ENCODE measurements at places on chromosomes 3 and 15. TPM values are rescaled to one million over a fixed set of nuclear protein-coding genes. Genes with fewer than 3 reads are reported as not detected.

Gene GNB4
- total RNA-seq: 33.0 TPM

- H3K4me3 ChIP-seq: no peak overlapping the region
- no peaks in the 10 kb centered on the region for H3K27me3 ChIP-seq
- H3K36me3 ChIP-seq: no peaks in the 10 kb centered on the region
- H3K27ac ChIP-seq: no peak overlapping the region
These were observed 10.5 kb upstream of the PIK3CB start for GRCh38 chr3:138845181-138845601.

DNA sequence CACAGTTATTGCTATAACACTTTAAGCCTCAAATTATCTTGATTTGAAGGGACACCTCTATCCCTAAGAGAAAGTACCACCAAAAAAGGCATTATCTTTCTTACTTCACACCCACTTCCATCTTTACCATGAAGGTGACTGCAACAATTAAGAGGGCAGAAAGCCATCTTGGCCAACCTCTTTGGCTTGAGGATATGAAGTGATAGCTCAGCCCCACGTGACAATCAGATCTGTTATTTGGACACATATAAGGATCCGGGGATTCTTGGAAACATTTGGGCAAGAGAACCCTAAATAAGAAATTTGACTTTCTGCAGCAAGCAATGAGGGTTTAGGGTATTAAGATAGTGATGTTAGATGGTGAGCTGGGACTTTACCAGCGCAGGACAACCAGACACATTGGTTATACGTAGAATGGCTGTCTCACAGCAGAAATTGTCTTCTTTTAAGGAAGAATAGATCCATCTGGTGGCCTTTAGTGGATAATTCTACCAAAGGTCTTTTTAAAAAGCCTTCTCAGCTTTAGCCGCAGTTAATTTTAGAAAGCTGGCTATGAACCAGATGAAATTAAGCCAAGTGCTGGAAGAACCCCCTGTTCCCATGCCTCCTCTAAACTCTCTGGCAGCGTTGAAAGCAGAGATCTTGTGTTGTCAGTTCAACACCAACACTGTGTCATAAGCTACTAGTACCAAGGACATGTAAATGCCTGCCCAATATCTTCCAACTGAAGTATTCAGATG lies 12.3 kb downstream of the HCLS1 start:
- peaks cover 25% of the 10 kb centered on the region for H3K36me3 ChIP-seq
- H3K27ac ChIP-seq: no peak overlapping the region
- peak; percentile 23 for DNase-seq
- H3K4me1 ChIP-seq: no peaks in the 10 kb centered on the region
- H3K27me3 ChIP-seq: no peaks in the 10 kb centered on the region
- H3K4me3 ChIP-seq: no peak overlapping the region

DNA sequence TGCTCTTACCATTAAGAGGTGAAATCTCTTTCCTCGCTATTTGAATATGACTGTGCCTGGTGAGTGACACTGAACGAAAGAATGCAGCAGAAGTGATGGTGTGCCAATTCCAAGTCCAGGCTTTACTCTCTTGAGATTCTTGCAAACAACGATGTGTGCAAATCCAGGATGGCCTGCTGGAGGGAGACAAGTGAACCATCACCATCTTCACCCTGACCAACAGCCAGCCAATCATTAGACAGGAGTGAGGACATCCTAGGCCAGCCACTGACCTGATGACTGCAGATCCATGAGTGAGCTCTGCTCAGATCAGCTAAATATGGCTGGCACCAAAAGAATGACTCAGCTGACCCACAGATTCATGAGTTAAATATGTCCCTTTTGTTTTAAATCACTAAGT lies 878.0 kb downstream of the PDCD6IP start:
- no peaks in the 10 kb centered on the region for H3K36me3 ChIP-seq
- no peaks in the 10 kb centered on the region for H3K4me1 ChIP-seq
- no peak for DNase-seq
- no peaks in the 10 kb centered on the region for H3K27me3 ChIP-seq

DNA sequence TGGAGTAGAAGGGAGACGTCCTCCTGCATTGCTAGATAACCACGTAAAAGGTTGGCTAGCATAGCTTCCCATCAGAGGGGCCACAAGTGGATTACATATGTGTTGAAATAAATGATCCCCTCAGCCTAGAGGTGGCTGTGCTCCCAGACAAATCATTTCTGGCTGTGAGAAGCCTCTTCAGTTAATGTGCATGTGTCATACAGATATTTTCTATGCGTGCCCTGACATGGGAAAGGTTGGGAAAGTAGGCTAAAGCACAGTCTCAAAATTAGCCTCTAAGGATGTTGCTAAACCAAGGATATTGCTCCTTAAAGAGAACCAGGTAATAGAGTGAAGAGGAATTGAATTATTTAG lies 17.8 kb downstream of the USP3 start:
- no peaks in the 10 kb centered on the region for H3K36me3 ChIP-seq
- peaks cover 96% of the 10 kb centered on the region for H3K4me1 ChIP-seq
- H3K27me3 ChIP-seq: no peaks in the 10 kb centered on the region
- DNase-seq: no peak
- H3K4me3 ChIP-seq: no peak overlapping the region
- no peak overlapping the region for H3K27ac ChIP-seq

DNA sequence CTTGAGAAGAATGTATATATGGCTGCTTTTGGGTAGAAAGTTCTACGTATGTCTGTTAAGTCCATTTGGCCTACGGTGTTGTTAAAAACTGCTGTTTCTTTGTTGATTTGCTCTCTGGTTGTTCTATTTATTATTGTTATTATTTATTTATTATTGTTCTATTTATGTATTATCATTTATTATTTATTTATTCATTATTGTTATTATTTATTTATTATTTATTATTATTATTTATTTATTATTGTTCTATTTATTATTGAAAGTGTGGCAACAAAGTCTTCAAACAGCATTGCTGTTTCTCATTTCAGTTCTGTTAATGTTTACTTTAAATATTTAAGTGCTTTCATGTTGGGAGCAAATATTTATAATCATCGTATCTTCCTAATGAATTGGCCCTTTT lies 66.7 kb downstream of the SI start:
- H3K36me3 ChIP-seq: no peaks in the 10 kb centered on the region
- H3K4me1 ChIP-seq: no peaks in the 10 kb centered on the region
- H3K4me3 ChIP-seq: no peak overlapping the region
- DNase-seq: no peak

DNA sequence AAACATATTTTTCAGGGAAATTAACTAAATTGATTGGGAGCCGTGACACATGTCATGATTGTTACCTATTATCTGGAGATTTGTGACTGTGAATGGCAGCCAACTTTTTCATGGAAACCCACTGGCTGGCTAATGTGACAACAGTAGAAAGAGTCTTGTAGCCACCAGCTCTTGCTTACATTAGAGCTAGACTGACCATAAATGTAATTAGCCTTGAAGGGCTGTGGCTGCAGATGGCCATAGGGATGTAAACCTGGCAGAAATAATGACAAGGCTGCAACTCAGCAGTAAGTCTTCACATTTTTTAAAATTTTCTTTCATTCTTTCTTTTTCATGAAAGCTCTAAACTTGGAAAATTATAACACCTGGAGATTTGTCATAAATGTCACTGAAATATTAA lies 168.2 kb upstream of the ROBO2 start:
- H3K4me1 ChIP-seq: no peaks in the 10 kb centered on the region
- no peak overlapping the region for H3K4me3 ChIP-seq
- no peaks in the 10 kb centered on the region for H3K36me3 ChIP-seq
- DNase-seq: no peak
- H3K27ac ChIP-seq: no peak overlapping the region
- no peaks in the 10 kb centered on the region for H3K27me3 ChIP-seq
